ENCODE measurements at places on chromosomes 7 and 10.

- no peak for DNase-seq
Observed at GRCh38 chr10:114545071-114545470, 113.0 kb downstream of the ABLIM1 start.

DNA sequence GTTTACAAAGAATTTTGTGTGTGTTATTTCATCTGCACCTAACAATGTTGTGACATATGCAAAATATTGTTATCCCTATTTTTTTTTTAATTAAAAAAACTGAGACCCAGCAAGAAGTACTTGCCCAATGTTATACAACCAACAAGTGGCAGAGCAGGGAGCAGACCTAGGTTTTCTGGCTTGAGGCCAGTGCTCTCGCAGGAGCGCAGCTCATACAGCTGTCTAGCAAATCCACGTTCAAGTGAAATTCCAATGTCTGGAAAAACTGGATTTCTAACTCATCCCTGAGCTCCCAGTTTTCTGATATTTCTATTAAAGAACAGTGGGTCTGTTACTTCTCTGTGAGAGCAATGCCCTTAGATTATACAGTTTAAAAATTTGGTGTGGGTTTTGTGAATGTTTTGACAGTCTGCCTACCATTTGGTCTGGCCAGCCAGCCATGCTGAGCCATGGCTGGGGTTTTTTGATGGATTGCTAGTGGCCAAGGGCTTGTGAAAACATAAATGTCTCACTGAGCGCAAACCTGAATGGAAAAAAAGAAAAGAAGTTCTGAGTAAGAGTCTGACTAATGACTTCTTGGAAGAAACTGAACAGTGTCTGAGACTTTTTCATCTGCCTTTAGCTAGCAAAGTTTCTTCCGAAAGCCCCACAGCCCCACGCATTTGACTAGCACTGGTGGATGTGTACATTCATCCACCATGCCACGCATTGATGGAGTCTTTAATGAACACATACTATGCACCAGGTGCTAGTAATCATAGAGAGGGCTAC, 15.4 kb upstream of the PRF1 start:
- no peak for DNase-seq

- DNase-seq: no peak
Observed at GRCh38 chr10:73974309-73974946, 23.5 kb upstream of the VCL start.

- no peak for DNase-seq
Observed at GRCh38 chr10:19048489-19048888, at the start of gene MALRD1. MALRD1 (plus strand) TSS chr10:19048801; CDS start chr10:19048939, 138 bp downstream.

DNA sequence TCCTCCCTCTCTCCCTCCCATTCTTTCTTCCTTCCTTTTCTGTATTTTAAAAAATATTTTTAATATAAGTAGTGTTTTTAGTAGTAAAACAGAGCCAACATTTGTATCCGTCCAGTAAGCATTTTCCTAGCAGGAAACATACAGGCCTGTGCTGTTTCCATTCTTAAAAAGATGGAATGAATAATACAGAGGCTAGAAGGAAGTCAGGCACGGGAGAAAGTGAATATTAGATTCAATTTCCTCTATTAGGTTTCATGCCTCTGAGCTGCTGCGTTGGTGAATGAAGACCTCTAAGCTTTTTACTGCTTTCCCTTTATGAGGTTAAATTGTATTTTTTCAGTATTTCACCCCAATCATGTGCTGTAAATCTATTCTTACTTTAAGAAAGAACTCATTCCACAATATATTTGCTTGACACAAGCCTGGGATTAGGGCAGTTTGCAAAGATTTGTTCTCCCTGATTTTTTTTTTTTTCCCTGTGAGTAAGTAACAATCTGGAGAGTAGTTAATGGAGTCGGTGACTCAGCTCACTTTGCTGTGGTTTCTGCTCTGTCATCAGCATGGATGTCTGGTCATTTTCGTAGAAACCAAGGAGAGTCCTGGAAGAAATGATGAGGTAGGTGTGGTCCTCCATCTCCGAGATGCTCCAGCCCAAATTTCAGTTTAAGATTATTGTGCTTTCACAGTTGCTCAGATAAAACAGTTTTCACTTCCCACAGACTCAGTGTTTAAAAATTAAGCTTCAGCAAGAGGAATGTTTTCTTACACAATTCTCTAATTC, 76.1 kb upstream of the PITRM1 start:
- DNase-seq: no peak

DNA sequence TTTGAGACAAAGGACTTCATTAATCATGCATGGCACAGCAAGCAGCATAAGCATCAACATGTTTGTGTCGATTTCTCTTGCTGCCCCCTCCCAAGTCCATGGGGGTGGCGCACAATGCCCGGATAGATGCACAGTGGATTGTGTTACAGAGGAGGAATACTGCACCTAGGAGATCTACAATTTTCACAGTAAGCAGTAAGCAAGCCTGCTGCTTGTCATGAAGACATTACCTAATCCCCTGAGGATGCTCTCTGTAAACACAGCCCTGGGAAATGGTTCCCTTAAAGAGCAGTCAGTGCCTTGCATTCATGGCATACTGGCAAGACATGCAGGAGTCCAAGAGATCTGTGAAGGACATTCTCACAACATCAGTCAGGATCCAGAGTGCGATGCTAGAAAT, 137.7 kb downstream of the ETV1 start:
- DNase-seq: no peak

Data from right renal pelvis (tissue), 4 donors.